Lower lobe of right lung (tissue), 2 donors: ENCODE measurements at places on chromosomes 11 and 22. TPM values are rescaled to one million over a fixed set of nuclear protein-coding genes. Genes with fewer than 3 reads are reported as not detected.
A peak's percentile ranks its signal among the peaks of the same experiment; 100 is the strongest.

DNA sequence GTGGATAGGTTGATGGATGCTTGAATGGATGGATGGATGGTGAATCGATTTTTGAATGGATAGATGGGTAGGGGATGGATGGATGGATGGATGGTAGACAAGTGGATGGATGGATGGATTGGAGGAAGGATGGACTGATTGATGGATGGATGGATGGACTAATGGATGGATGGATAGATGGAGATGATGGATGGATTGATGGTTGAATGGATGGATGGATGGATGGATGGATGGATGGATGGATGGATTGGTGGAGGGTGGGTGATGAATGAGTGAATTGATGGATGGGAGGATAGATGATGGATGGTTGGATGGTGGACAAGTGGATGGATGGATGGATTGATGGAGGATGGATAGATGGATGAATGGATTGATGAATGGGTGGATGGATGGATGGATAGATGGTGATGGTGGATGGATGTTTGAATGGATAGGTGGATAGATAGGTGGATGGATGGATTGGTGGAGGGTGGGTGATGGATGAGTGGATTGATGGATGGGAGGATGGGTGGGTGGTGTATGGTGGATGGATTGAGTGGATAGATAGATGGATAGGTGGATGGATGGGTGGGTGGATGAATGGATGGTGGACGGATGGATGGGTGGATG is 1140.9 kb downstream of the BRD1 start:
- H3K4me3 ChIP-seq, result no peak overlapping the region
- no peak for DNase-seq
- no peak overlapping the region for H3K27ac ChIP-seq
- no peaks in the 10 kb centered on the region for H3K4me1 ChIP-seq
- H3K27me3 ChIP-seq, result no peaks in the 10 kb centered on the region

Gene INCENP
- total RNA-seq, result 21.6 TPM

Gene PDE3B
- 34.3 TPM for total RNA-seq

- H3K4me1 ChIP-seq, result no peaks in the 10 kb centered on the region
- no peak overlapping the region for H3K4me3 ChIP-seq
- no peak overlapping the region for H3K27ac ChIP-seq
Observed at GRCh38 chr11:8290081-8290810, 26.6 kb upstream of the LMO1 start.

Gene TBC1D22A
- total RNA-seq, result 34.1 TPM

Gene SCGB1A1
- total RNA-seq, result 3,364 TPM

DNA sequence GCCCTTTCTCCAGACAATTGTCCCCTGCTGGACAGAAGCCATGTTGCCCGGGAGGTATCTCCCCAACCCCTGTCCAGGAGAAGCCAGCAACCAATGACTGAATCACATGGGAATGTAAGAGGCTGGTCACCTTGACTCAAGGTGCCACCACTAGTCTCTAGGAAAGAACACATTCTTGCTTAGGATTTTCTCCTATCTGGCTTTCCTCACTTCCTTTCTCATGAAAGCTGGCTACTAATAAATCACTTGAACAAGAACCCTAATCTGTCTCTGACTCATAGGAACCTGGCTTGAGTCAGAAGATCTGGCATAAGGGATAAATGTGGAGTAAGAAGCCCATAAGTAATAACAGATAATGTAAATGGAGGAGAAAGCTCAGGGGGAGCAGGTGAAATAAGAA is 101.4 kb upstream of the C11orf87 start:
- H3K36me3 ChIP-seq, result no peaks in the 10 kb centered on the region
- DNase-seq, result no peak
- H3K4me1 ChIP-seq, result no peaks in the 10 kb centered on the region
- no peak overlapping the region for H3K4me3 ChIP-seq
- no peaks in the 10 kb centered on the region for H3K27me3 ChIP-seq

Gene PNPLA3
- 6.9 TPM for total RNA-seq

- H3K36me3 ChIP-seq, result no peaks in the 10 kb centered on the region
- no peak overlapping the region for H3K27ac ChIP-seq
- H3K27me3 ChIP-seq, result no peaks in the 10 kb centered on the region
- peak; percentile 32 for DNase-seq
- H3K4me3 ChIP-seq, result no peak overlapping the region
Observed at GRCh38 chr11:109547356-109548027, 125.5 kb downstream of the C11orf87 start.

Gene MYBPC3
- total RNA-seq, result 0.86 TPM

DNA sequence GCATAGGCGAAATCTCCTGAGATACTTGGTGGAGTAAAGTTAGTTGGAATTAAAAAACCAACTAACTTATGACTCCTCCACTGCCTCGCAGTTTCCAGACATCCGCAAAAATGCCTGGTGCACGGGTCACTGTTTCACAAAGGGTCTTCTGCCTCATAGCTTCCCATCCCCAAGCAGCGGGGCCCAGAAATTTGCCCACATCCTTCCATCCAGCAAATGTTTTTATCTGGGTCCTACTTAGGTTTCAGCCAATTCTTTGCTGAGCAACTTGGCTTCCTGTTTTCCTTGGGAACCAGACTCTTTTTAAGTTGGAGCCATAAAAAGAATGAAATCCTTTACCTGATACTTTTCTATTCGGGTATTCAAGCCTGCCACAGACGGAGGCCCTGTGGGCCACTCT is 36.2 kb downstream of the FZD4 start:
- no peaks in the 10 kb centered on the region for H3K36me3 ChIP-seq
- H3K27ac ChIP-seq, result peak overlapping the region; percentile 37
- H3K27me3 ChIP-seq, result no peaks in the 10 kb centered on the region
- peaks cover 23% of the 10 kb centered on the region for H3K4me1 ChIP-seq
- no peak for DNase-seq

GRCh38 chr11:131682373-131683015 is 312.1 kb downstream of the NTM start:
- DNase-seq, result no peak
- no peak overlapping the region for H3K27ac ChIP-seq
- peaks cover 38% of the 10 kb centered on the region for H3K27me3 ChIP-seq
- H3K4me1 ChIP-seq, result no peaks in the 10 kb centered on the region

DNA sequence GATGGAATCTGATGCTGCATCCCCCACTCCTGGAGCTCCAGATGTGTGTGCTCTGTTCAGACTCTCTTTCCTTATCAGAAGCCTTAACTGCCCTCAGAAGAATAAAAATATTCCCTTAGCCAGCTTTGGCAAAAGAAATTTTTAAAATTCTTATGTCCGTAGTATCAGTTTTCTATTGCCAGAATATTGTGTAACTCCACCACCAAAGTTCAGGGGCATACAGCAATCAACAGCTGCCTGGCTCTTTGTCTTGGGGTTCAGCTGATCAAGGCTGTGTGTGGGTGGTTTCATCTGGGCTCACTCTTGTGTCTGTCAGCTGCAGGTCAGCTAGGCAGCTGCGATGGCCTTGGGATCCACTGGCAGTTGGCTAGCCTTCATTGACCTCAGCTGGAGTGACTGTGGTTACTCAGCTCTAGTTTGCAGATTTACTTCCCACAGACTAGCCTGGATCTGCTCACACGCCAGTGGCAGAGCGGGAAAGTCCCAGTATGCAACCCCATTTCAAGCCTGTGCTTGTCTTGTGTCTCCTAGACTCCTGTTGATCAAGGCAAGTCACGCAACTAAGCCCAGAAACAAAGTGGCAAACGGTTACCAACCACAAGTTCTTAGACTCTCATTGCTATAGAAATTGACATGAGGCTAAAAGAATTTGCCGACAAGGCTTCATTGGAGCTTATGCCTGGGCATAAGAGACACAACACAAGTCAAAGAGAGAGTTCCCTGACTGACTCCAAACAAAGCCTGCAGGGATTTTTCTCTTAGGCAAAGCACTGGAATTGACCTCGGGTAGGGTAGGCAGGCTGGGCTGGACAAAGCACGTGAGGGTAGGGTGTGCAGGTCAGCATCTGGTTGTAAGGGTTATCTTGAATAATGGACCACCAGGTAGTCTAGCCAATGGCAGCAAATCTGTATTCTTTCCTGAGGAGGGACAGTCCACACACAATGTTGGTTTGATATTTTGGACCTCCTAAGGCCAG is 7.5 kb downstream of the TMEM138 start:
- peaks cover 11% of the 10 kb centered on the region for H3K4me1 ChIP-seq
- no peak overlapping the region for H3K4me3 ChIP-seq
- H3K27me3 ChIP-seq, result no peaks in the 10 kb centered on the region
- peak overlapping the region; percentile 44 for H3K27ac ChIP-seq
- peaks cover 64% of the 10 kb centered on the region for H3K36me3 ChIP-seq
- no peak for DNase-seq

DNA sequence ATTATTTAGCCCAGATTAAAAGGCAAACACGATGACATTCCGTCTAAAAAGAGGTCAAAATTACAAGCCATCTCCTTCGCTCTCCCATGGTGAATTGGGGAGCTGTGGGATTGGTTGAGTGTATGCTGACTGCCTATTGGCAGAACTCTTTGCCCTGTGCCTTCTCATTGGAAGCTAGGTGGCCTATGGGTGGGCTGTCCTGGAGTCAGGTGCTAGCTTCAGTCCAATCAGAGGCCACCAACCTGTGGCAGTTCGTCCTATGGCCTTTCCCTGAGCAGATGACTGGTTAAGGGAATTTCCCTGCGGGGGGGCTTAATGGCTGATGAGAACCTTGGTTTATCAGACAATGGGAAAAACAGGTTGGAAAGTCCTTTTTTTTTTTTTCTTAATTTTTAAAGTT is 3.2 kb upstream of the MTMR3 start:
- peaks cover 8% of the 10 kb centered on the region for H3K4me1 ChIP-seq
- no peak overlapping the region for H3K27ac ChIP-seq
- no peak overlapping the region for H3K4me3 ChIP-seq
- DNase-seq, result no peak
- no peaks in the 10 kb centered on the region for H3K36me3 ChIP-seq
- H3K27me3 ChIP-seq, result no peaks in the 10 kb centered on the region

GRCh38 chr11:86383041-86383955 is 8.6 kb downstream of the CCDC81 start:
- H3K27me3 ChIP-seq, result no peaks in the 10 kb centered on the region
- DNase-seq, result no peak
- H3K36me3 ChIP-seq, result no peaks in the 10 kb centered on the region
- no peaks in the 10 kb centered on the region for H3K4me1 ChIP-seq
- no peak overlapping the region for H3K27ac ChIP-seq
